Renal cortex interstitium (tissue), 15 donors: ENCODE measurements at places on chromosomes 16 and 17. TPM values are rescaled to one million over a fixed set of nuclear protein-coding genes. Genes with fewer than 3 reads are reported as not detected.
A peak's percentile ranks its signal among the peaks of the same experiment; 100 is the strongest.

GRCh38 chr17:39923836-39924690 lies 3.3 kb downstream of the ORMDL3 start:
- no peak for DNase-seq

DNA sequence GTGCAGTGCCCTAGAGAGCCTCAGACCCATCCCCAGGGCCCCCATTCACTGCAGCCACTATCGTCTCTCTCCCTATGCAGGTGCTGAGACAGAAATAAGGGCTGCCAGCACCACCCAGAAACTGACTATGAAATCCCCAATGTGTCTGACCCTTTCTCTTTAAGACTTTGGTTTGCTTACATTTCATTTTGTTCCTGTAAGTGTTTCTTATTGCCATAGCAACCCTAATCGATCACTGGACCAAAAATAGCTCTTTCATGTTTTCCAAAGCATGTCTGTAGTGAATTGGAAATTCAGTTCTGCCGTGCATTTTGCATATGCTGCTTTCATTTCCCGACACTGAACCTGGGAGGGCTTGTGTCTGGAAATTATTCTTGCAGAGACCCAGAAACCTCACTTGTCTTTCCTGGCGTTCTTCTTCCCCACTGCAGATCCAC lies 148.7 kb upstream of the NOL11 start:
- DNase-seq, result no peak

DNA sequence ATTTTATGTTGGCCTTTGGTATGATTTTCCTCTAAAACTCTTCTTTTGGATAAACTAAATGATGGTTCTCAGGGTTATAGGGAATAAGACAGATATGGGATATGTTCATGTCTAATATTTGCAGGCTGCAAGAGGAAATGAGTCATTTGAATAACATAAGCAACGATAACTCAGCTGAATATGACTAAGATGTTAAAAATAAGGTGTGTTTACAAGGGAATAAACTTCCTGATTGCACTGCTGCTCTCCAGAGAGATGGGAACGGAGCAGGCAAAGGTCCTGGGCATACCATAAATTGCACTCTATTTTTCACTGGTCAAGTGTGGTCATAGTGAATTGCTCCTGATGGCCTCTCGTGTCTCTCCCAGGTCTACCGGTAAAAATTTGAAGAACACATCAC lies 666.2 kb downstream of the TOX3 start:
- DNase-seq, result no peak

DNA sequence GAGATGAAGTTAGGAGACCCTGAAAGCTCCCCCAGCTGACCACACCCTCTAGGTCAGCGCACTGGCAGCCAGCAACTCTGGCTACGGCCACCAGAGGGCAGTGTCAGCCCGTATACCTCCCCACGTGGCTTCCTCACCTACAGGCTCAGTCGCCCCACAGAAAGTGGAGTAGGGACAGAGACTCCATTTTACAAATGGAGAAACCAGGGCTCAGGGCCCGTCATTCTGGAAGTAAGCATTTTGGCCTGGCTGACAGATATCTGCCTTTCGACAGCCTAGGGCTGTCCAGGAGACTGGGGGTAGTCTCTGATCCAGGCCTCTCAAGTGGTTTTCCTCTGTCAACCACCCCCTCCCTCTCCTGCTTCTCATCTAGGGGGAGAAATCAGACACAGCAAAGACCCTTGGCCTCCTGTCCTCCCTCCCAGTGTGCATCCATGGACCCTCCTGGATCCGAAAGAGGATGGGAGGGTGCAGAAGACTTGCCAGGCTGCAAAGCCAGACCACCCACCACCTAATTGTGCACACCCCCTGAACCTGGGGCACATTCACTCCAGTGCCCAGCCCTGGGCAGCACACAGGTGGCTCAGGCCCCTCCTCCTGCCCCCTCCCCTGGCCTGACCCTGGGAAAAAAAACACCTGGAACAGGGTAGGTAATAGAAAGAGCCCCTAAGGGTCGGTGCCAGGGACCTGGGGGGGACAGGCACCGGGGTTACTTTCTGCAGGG lies 3.8 kb upstream of the HAP1 start:
- DNase-seq, result peak; percentile 73

GRCh38 chr16:1075546-1075945 lies 3.0 kb downstream of the SSTR5 start:
- no peak for DNase-seq

DNA sequence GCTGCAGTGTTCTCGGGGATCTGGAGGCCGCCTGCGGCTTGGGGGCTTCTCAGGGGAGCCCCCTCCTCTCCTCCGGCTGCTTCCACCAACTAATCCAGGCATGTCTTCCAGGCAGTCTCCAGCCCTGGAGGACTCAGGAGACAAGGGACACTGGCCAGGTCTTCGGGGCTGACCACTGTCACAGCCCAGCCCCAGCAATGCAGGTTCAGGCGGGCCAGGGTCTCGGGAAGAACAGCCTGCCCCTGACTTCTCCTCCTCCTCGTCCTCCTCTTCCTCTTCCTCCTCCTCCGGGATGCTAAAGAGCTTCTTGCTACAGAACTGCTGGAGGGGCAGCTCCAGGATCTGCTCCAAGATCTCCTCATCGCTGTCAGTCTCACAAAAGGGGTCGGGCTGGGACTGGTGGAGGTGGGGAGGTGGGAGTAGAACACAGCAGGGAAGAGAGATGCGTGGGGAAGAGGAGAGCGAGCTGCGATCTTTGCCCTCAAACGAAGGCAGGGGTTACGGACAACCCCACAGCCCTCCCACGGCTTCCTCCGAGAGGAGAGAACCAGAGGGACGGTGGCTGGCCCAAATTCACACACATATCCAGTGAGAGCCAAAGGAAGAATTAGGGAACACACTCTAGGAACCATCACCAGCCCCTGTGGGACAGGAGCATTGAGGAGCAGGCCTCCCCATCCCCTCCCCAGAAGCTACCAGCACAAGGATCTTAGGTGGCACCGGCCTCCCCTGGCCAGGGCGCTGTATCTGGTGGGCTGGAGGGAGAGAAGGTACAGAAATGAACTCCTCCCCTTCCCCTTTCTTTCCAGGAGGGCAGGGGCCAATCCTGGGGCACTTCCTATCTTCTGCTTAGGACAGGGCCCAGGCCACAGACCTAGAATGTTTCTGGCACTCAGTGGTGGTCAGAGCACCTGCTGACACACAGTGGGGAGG lies 19.3 kb downstream of the TSPOAP1 start:
- no peak for DNase-seq

DNA sequence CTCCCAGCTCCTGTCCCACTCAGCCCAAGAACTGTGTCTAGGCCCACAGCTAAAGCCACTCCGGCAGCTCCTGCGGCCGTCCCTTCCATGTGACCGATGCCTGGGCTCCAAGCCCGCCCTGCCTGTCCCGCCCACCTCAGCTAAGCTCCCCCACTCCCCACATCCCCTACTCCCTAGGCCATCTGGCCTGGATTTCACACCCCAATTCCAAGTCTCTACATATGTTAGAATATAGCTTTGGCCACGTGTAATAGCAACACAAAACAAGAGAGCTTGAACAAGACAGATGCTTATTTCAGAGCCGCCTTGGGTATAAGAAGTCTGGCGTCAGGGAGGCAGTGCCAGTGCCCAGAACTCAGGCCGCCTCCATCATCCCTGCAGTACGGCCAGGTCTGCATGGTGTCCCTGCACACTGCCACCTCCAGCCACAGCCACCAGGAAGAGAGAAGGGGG lies 30.0 kb upstream of the USP22 start:
- DNase-seq, result no peak

- DNase-seq, result peak; percentile 36
These were observed 518.5 kb upstream of the EEF2KMT start for GRCh38 chr16:5615868-5616642.

DNA sequence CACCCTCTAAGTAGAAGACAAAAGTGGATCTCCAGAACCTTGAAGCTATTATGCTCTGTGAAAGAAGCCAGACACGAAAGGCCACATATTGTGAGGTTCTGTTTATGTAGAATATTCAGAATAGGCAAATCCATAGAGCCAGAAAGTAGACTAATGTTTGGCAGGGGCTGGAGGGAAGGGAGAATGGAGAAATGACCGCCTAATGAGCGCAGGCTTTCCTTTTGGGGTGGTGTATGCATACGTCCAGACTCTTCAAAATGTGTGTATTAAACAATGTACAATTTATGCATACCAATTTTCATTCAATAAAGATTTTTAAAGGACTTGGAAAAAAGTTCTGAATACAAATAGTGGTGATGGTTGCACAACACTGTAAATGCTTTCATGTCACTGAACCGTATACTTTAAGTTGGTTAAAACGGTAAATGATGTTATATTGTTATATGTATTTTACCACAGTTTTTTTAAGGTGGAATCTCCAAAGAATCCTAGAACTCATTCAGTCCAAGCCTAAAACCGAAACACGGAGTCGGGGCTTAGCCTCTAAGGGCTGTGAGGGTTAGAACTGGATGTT lies 397.4 kb downstream of the SOX9 start:
- no peak for DNase-seq

- no peak for DNase-seq
These were observed 167.8 kb downstream of the IRF8 start for GRCh38 chr16:86066811-86067210.

GRCh38 chr17:63478814-63479494 lies 2.1 kb downstream of the ACE start:
- peak; percentile 55 for DNase-seq

DNA sequence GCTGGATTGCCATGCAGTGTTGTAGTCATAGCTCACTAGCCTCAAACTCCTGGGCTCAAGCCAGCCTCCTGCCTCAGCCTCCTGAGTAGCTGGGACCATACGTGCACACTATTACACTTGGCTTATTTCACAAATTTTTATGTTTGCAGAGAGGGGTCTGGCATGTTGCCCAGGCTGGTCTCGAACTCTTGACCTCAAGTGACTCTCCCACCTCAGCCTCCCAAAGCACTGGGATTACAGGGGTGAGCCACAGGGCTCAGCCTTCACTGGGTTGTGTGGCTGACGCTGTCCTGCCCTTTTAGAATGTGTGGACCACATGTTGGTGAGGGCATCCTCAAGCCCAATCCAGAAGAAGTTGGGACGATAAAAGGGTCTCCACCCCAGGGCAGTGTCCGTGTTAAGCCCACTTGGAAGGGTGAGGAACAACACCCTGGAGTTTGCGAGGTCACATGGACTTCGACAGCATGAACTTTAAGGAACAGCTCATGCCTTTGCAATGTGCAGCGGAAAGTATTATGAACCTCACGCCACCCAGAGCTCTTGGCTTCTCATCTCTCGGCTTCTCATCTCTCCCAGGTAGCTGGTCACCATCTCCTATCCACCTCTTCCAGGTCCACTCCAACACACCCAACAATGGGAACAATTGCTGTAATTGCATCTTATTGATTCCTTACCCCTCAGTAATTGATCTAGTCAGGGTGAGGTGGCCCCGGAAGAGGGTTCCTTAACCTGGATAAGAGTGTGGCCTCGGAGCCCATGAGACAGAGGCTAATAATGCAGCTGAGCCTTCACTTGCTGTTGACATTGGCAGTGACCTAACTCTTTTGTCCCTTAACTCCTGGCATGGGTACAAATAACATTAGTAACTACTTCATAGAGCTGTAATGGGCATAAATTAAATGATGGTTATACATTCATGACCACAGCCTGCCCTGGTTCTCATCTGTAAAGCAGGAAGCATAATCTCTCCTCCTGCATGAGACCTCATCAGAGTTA lies 6.7 kb downstream of the FOXL1 start:
- no peak for DNase-seq

DNA sequence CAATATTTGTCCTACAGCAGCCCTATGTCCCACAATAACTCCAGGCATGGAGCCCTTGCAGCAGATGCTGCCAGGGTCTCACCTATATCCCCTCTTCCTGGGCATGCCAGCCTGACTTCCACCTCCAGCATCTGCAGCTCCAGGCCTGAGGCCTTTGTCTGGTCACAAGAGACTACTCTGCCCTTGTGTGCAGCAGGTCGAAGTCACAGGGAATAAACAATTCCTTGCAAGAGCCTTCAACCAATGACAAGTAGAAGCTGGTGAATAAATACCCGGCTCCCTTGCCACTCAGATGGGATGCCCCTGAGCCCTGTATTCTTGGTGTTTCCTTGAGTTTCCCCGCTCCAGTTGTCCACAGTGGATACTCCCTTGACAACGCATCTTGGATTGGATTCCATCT lies 23.0 kb downstream of the CES1 start:
- no peak for DNase-seq

GRCh38 chr16:82384017-82384416 lies 214.0 kb upstream of the MPHOSPH6 start:
- no peak for DNase-seq

GRCh38 chr17:42686520-42687128 lies 4.3 kb downstream of the CNTNAP1 start:
- no peak for DNase-seq

- no peak for DNase-seq
These were observed 72.2 kb upstream of the CREBBP start for GRCh38 chr16:3952737-3953131.

- no peak for DNase-seq
These were observed 17.8 kb upstream of the HNF1B start for GRCh38 chr17:37762666-37763065.

DNA sequence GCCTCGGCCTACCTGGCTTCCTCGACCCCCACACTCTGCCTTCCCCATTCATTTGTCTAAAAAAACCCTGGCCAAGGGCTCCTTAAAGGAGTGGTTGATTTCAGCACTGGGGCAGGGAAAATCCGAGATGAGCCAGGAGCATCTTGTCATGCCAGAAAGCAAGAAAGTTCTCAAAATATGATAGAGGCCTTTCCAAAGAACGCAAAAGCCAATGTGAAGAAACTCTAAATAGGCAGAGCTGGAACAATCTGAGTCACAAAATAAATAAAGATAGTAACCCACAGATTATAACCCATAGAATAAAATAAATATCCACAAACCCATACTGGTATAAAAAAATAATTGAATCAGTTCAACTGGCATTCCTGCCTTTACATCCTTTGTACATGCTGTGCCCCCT lies 192.3 kb upstream of the SALL1 start:
- no peak for DNase-seq

- DNase-seq, result no peak
These were observed 27.7 kb downstream of the ZNF18 start for GRCh38 chr17:11969565-11969964.

- no peak for DNase-seq
These were observed 424 bp downstream of the YBX2 start for GRCh38 chr17:7293816-7294613.

GRCh38 chr16:25212636-25213035 lies 4.1 kb upstream of the AQP8 start:
- no peak for DNase-seq

- no peak for DNase-seq
These were observed 98.3 kb upstream of the CIBAR2 start for GRCh38 chr16:85210423-85211169.

Gene HSPB9
- polyA plus RNA-seq, result 0.46 TPM

Gene SLC38A10
- polyA plus RNA-seq, result 86.1 TPM

Gene SSTR5
- polyA plus RNA-seq, result 0.13 TPM

Gene CEP295NL
- polyA plus RNA-seq, result not detected

Gene SMG6
- polyA plus RNA-seq, result 28.0 TPM

Gene CCR7
- 0.11 TPM for polyA plus RNA-seq

Gene KSR1
- 90.5 TPM for polyA plus RNA-seq

Gene PLA2G15
- polyA plus RNA-seq, result 20.3 TPM

Gene C17orf78
- polyA plus RNA-seq, result 0.23 TPM
